ENCODE measurements at places on chromosomes 13 and 19.

- no peaks in the 10 kb centered on the region for H3K36me3 ChIP-seq
- DNase-seq, result no peak
- peaks cover 3% of the 10 kb centered on the region for H3K4me1 ChIP-seq
- H3K27me3 ChIP-seq, result no peaks in the 10 kb centered on the region
- no peak overlapping the region for H3K27ac ChIP-seq
Measured at GRCh38 chr19:56321989-56322440, 7.4 kb upstream of the ZSCAN5A start.

DNA sequence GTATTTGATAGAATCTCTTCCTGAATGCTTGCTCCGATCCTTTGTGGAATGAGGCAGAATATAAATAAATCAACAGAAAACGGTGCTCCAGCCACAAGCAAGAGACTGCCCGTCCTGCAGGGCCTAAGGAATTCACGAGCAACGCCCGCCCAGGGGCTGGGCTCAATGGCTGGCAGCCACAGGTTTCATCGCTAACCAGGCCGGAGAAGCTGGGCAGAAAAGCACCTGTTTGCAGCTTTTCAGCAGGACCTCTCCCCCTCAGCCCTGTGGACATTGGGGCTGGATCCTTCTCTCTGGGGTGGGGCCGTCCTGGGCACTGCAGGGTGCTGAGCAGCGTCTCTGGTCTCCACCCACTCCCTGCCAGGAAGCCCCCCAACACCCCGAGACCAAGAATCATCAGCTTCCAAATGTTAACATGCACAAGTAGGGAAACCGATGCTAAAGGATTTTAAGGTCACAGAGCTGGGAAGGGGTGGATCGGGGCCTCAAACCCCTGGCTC is 102.5 kb downstream of the GADD45B start:
- peak; percentile 43 for DNase-seq
- H3K4me3 ChIP-seq, result no peak overlapping the region
- no peaks in the 10 kb centered on the region for H3K27me3 ChIP-seq
- peak overlapping the region; percentile 95 for H3K27ac ChIP-seq

- H3K27ac ChIP-seq, result no peak overlapping the region
- no peaks in the 10 kb centered on the region for H3K27me3 ChIP-seq
- no peaks in the 10 kb centered on the region for H3K4me1 ChIP-seq
- no peak for DNase-seq
- no peak overlapping the region for H3K4me3 ChIP-seq
Measured at GRCh38 chr13:106424805-106425204, 110.7 kb downstream of the EFNB2 start.

GRCh38 chr13:95231393-95231792 is 69.9 kb downstream of the ABCC4 start:
- no peak overlapping the region for H3K4me3 ChIP-seq
- H3K36me3 ChIP-seq, result no peaks in the 10 kb centered on the region
- H3K27ac ChIP-seq, result no peak overlapping the region
- no peaks in the 10 kb centered on the region for H3K27me3 ChIP-seq
- no peak for DNase-seq

DNA sequence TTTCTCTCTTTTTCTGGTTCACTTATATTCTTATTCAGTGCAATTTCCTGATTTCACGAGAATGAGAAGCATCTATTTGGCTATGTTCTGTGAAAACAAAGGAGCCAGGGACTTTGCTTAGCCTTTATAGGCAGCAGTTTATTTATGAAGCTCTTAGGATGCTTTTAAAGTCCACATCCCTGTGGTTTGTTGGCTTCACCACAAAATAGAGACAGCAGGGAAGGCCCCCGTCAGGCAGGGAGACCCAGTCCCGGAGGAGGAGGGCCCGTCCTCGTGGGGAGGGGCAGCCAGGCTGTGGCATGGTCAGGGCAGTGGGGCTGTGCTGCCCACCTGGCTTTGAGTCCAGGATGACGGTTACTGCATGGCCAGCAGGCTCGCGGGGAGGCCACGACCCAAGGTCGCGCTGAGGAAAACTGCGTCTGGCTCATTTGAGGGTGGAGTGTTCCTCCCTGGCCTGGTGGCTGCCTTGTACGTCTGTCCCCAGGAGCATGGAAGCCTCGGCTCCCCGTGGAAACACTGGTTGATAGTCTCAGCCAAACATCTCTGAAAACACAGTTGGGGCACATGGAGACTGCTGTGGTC is 92.7 kb downstream of the ATP11A start:
- no peaks in the 10 kb centered on the region for H3K36me3 ChIP-seq
- H3K4me1 ChIP-seq, result peaks cover 18% of the 10 kb centered on the region
- H3K4me3 ChIP-seq, result no peak overlapping the region
- peak; percentile 47 for DNase-seq

- H3K4me1 ChIP-seq, result no peaks in the 10 kb centered on the region
- no peak for DNase-seq
- H3K27ac ChIP-seq, result no peak overlapping the region
- no peaks in the 10 kb centered on the region for H3K27me3 ChIP-seq
Measured at GRCh38 chr13:32317716-32318465, 2.6 kb downstream of the BRCA2 start.

- no peaks in the 10 kb centered on the region for H3K27me3 ChIP-seq
- H3K4me3 ChIP-seq, result no peak overlapping the region
- no peaks in the 10 kb centered on the region for H3K36me3 ChIP-seq
- DNase-seq, result no peak
Measured at GRCh38 chr13:44365008-44365407, 8.6 kb upstream of the SERP2 start.

DNA sequence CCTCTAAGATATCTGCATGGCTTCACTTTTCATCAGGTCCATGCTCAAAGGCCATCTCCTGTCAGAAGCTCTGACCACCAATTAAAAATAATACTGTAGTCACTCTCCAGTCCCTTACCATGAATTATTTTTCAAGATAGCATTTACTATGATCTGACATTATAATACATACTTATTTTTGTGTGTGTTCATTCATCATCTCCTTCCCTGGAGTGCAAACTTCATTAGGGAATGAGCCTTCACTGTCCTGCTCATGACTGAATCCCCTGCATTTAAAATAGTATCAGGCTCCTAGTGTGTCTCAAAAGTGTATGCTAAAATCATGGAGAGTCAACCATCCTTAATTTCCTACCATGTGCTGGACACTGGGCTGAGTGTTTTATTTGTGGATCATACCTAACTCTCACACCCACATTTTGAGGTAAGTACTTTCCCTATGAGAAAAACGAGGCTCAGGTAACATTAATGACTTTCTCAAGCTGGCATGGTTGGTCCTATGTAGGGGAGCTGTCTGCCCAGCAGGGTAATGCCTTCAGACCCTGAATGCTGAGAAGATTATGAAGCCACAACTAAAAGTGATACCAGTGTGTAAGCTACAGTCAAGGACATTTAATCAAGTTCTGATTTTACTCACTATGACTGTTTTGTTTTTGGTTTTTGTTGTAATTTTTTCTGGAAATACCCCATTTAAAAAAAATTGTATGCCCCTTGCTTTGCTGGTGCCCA is 16.3 kb downstream of the PLA2G4C start:
- H3K36me3 ChIP-seq, result no peaks in the 10 kb centered on the region
- H3K4me1 ChIP-seq, result no peaks in the 10 kb centered on the region
- no peak overlapping the region for H3K27ac ChIP-seq
- no peak overlapping the region for H3K4me3 ChIP-seq

DNA sequence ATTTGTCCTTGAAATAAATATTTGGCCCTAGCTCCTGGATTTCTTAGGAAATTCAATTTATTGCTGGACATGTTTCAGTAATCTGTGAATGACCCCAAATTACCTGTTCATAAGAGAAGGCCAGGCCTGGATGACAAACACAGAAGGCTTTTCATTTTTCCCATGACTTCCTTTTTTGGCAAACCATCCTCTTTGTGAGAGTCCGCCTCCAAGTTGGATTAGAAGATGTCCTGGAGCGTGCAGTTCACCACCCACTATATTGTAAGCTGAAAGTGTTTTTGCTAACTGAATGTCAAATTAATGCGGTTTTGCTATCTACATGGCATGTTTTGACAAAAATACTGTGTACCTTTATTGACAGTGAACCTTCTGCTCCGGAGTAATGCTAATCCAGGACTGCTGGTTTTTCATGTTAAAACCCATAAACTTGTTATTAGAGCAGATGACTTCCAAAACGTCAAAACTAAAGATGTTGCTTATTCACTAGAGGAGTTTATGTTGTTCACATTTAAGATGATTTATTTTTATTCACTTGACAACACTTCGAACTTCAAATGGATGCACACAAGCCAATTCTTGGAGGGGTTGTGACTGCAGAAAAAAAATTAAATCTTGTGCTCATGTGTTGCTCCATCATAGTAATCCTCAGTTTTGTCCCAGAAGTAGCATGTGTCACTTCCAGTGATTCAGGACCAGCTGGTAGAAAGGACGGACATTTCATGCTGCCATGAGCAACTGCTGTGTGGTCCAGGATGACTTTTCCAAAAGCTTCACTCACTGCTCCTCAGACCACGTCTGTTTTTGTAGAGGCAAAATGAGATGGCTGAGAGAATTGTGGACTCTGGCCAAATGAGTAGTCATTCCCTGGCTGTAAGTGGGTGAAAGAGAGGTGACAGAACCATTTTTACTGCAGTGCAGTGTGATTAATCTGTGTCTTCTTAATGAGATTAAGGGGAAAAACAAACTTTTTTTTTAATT is 71.0 kb downstream of the ITGBL1 start:
- no peak overlapping the region for H3K27ac ChIP-seq
- H3K4me1 ChIP-seq, result no peaks in the 10 kb centered on the region
- no peaks in the 10 kb centered on the region for H3K27me3 ChIP-seq
- H3K4me3 ChIP-seq, result no peak overlapping the region
- DNase-seq, result no peak
- no peaks in the 10 kb centered on the region for H3K36me3 ChIP-seq
